Fibroblast of pulmonary artery (primary cell): ENCODE measurements at places on chromosomes 1 and 21.

DNA sequence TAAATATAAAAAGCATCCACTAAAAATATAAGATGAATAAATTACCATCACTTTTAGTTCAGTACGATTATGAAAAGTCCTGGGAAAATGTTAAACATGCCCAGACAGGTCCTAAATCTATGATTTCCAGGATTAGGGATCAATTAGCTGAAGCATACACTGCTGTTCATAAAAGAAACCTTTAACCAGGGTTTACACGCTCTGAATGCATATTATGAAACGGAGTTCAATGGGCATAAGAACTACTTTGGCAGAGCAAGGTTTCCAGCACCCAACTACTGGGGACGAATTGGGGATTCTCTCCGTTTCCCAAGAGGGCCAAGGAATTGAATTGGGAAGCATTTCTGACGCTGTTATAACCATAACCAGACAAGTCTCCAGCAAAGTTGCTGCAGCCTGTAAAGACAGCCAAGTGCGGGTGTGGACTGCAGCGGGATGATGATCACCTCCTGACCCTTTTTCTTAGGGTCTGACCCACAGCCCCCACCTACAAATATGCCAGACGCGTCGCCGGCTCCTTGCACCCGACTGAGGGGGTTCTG is 1.6 kb downstream of the SLC30A1 start:
- peak; percentile 31 for DNase-seq

GRCh38 chr1:239247285-239247684 is 139.1 kb upstream of the CHRM3 start:
- DNase-seq: peak; percentile 28

- no peak for DNase-seq
Observed at GRCh38 chr1:53378061-53378460, 50.2 kb upstream of the LRP8 start.

DNA sequence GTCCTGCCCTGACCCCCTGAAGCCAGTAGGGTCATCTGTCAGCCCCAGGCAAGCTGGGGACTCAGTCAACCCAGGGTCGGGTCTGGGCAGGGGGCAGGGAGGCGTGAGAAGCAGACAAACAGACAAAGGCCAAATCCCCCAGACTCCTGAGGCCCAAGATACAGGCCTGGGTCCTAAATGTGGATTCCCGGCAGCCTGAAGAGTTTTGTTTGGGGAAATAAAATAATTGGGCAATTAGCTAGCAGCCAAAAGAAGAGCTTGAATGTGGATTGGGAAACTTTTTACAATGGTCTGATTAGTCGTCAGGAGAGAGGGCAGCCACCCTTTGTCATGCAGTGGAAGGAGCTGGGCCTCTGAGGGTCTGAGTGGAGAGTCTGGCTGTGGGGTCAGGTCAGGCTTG is 4.5 kb upstream of the LEFTY2 start:
- DNase-seq: no peak

DNA sequence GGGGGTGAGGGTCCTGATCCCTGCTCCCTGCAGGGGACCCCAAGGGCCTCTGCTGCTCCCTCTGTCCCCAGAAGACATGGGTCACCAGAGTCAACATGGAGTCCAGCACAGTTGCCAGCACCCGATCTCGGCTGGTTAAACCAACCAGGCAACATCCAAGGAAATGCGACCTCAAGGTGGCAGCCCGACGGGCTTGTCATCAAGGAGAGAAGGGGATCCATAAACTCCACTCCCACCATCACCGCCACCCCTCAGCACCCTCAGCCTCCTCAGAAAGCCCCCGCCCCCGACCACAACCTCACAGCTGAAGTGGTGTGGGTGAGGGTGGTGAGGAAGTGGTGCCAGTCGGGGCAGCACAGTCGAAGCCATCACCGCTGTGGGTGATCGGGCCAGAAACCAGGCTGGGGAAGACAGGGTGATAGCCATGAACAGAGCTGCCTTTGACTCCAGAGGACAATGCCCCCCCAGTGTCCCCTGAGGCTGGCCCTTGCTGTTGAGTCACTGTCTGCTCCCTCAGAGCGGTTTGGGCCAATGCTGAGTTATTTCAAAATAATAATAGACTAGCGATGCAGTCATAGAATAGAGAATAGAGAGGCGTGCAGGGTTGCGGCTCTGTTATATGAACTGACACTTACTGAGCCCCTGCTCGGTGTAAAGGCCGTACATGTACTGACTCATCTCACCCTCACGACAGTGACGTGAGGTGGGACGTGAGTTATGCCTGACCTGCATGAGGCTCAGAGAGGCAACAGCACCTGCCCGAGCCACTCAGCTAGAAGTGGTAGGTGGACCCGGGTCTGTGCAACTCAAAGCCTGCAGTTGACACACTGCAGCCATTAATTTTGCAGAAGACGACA is 88.7 kb upstream of the IFFO2 start:
- no peak for DNase-seq

GRCh38 chr1:232033285-232033684 is 406.7 kb downstream of the DISC1 start:
- no peak for DNase-seq

DNA sequence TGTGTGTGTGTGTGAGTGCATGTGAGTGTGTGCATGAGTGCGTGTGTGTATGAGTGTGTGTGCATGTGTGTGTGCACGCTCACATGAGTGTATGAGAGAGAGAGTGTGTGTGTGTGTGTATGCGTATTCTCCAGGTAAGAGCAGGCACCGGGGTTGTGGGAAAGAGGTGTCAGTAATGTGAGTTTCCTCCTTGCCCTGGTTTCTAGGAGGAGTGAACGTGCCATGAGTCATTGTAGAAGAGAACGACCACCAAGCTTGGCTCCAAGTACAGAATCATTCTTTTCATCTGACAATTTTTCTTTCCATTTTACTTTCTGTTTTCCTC is 79.1 kb downstream of the POFUT2 start:
- peak; percentile 12 for DNase-seq

DNA sequence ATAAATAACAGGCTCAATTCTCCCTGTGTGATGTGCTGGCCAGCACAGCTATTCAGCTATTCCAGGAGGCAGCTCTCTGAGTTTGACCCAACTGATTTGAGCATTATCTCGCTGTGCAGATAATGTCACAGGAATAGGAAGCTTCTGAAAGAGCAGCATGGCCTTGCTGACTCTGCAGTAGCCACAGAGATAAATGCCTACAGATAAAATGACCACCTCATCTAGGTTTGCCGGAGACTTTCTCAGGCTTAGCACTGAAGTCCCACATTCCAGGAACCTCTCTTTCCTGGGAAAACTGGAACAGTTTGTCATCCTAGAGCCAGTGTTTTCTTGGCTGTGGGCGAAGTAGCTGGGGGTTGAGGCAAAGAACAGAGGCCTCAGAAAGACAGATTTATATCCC is 98.9 kb downstream of the MRPL39 start:
- no peak for DNase-seq
